ENCODE measurements at places on chromosomes 3 and 15.

DNA sequence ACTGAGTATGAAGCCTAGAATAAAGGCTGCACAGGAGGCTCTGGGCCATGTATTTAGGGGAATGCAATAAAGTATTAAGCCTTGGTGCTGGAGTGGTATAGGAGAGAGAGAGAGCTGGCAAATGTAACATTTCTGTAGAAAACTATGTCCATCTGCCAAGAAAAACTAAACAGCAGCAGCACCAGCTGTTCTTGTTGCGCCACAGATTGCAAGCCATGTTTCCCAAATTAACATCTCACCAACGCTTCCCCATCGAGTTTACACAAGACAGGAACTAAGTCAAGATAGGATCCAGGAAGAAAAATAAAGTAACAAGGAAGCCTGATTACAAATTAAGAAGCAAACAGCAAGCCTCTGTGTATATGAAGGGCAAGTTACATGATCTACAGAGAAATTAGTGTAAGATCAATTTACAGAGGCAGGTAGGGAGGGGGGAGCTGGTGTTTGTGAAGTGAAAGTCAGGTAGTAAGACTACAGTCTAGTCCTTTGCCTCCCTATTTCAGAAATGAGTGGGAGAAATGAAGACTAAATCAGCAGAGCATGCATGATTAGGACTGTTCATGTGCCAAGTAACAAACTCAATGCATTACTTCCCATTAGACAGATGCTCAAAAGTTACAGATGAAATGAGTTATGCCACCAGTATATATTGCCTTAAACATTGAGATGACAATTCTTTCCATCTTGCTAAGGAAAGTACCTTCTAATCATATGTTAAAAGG, 900.5 kb downstream of the EPHA3 start:
- no peak for DNase-seq

GRCh38 chr15:23038726-23039142, 635 bp downstream of the TUBGCP5 start:
- no peak for DNase-seq

GRCh38 chr15:83714939-83715628, 61.2 kb downstream of the ADAMTSL3 start:
- DNase-seq, result no peak

DNA sequence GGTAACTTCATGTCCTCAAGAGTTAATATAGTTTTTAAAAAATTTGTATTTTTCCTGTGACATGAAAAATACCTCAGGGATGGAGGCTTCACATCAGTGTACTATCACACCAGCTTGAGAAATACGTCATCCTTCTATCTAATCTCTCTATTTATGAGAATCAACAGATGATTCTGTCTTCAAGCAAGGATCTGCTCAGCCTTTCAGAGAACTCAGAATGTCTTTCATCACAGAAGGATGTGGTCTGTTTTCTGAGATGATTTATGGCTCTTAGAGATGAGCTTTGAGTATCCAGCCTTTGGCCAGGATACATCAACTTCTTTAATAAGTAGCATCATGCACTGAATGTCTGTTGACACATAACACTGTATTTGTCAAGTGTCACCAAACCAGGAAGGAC, 193.9 kb downstream of the DTWD1 start:
- DNase-seq, result no peak

- no peak for DNase-seq
Observed at GRCh38 chr3:39755100-39755499, 54.3 kb upstream of the MYRIP start.

DNA sequence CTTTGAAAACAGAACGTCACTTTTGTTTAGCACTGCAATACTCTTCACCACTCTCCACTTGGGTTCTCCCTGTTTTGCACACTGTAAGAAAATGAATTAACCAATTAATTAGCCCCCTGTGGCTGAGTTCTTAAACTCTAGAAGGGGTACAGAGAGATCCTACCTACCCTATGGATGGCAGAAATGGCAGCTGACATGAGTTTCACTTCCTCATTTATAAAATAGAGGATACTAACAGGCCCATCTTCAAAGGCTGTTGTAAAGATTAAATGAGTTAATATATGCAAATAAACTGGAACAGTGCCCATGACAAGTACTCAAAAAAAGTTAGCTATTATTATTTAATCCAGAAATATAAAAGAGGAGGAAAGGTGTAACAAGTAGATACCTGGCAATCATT, 36.9 kb downstream of the SUCLG2 start:
- DNase-seq, result no peak

GRCh38 chr3:53791317-53791716, 54.9 kb downstream of the CHDH start:
- no peak for DNase-seq

DNA sequence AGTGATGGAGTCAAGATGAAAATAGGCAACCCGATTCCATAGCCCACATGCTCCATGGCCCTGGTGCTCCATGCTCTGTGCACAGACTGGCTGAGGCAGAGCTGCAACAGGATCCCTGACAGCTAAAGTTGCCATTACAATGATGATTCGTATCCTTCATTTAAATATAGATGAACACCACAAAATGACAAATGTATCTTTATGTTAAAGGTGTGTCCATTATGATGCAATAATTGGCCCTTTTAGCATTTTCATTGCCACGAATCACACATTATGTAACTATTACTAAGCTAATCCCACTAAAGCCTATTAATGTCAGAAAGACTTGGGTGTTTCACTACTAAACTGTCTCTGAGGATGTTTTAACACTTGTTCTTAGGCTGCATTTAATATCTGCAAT, 270.2 kb upstream of the THBS1 start:
- DNase-seq, result no peak

GRCh38 chr3:155676252-155676981, 68.5 kb downstream of the PLCH1 start:
- no peak for DNase-seq

GRCh38 chr15:94258246-94258645, 26.9 kb downstream of the MCTP2 start:
- DNase-seq, result no peak
